T1000 (cell line): ENCODE measurements at places on chromosomes 3 and 15.

GRCh38 chr3:134134698-134135415 is 105.1 kb upstream of the SLCO2A1 start:
- DNase-seq, result no peak

DNA sequence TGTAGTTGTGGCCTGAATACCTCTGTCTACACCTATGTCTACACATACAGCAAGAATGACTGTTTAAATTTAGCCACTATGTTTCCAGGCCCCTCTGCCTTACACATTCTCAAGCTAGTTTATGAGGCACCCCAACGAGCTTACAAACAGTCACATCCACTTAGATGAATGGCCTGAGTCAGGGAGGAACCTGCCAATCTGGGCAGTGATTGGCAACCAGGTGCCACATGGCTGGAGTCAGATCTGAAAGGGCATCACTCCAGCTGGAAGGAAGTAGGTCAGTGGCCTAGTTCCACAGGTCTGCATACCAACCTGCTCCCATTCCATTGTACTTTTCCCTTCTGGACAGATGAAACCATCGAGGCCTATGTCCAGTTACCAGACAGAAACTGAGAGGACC is 136.3 kb downstream of the FOXP1 start:
- DNase-seq, result no peak

- DNase-seq, result no peak
Measured at GRCh38 chr3:194045289-194045688, 90.7 kb upstream of the HES1 start.

DNA sequence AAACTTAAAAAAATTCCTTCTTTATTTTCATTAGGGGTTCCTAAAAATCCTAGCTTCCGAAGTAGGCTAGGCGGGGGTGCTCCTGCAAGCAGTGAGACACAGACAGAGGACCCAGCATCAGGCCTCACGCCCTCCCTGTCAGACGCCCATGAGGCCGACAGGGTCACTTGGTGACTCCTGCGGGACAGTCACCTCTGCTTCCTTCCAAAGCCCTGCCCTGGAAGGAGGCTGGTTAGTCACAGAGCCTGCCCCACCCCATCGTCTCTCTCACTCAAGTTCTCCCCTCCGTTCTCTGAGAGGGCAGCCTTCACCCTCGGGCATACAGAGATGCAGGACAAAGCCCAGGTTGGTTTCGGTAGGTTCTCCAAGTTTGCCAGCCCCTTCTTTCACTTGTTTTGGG is 38.6 kb downstream of the EHD4 start:
- no peak for DNase-seq

DNA sequence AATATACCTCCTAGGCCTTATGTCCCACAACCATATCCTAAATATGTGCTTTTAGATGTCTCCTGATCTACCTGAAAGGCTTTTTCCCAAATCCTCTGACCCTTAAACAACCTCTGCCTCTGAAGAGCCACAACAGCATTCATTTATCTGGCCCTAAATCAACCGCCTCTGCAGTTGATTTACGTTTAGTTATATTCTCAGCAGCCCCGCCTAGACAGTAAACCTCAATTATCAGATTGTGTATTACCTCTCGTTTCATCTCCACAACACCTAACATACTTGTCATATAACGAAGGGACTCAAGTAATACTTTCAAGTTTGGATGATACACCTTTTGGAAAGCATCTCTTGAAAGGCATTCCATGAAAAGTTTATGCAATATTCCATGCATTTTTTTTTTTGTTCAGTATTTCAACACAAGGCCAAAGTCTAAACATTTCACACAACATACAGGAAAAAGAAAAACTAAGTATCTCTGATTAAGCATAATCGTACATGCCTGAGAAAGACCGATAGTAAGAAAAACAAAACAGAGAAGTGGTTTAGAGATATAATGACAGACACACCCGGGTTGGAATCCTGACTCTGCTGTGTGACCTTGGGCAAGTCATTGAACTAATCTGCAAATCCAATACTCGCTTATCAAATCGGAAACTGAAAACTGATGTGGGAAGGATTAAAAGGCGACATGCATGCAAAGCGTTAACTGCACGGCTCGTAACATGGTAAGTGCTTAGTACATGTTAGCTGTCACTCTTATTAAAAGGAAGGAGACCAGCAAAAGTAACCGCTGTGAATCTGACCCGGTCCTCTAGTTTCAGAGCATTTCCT is 778 bp downstream of the CRBN start:
- no peak for DNase-seq
